ENCODE measurements at places on chromosomes 6 and 20.
A peak's percentile ranks its signal among the peaks of the same experiment; 100 is the strongest.

- no peak for DNase-seq
Observed at GRCh38 chr20:48632017-48632824, 195.6 kb downstream of the PREX1 start.

- DNase-seq, result peak; percentile 51
Observed at GRCh38 chr20:56630086-56630493, 984 bp downstream of the TFAP2C start.

- no peak for DNase-seq
Observed at GRCh38 chr6:40722091-40722490, 134.9 kb upstream of the LRFN2 start.

GRCh38 chr6:154187714-154188113 is 148.7 kb downstream of the OPRM1 start:
- DNase-seq, result no peak

GRCh38 chr6:122673343-122673961 is 63.2 kb downstream of the PKIB start:
- DNase-seq, result no peak

- DNase-seq, result no peak
Observed at GRCh38 chr20:18004384-18005031, 35.7 kb downstream of the MGME1 start.

DNA sequence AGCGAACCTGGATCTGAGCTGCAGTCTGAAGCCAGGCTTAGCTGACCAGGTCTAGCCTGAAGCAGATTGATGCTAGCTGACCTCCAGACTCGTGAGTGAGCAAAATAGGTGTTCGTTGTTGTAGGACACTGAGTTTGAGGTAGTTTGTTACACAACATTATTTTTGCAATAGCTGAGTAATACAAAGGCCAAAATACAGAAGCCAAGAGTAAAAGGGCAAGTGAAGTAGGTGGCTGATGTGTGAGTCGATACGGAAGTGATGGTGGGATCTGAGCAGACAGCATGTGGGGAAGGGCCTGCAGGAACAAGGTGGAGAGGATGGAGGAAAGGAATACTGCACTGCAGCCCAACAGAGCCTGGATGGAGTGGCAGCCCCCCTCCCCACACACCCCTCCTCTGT is 8.5 kb upstream of the SPATS1 start:
- DNase-seq, result no peak

GRCh38 chr6:49739423-49739822 is 4.8 kb downstream of the CRISP3 start:
- DNase-seq, result no peak

DNA sequence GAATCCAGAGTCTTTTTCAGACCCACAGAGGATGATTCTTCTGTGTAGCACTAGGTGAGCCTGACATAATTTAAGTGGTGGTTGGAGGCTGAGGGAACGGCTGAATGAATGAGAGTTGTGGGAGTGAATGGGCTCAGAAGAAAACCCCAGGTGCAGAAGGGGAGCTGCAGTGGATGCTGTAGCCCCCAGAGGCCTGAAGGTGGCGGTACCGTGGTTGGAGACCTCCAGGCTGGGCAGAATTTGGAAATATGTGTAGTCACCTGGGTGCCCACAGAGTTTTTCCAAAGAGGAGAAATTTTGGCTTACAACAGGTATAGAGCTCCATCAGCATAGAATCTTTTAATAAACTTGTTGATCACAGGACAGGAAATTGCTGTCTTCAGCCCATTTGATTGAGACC is 6.5 kb upstream of the RAET1G start:
- no peak for DNase-seq

GRCh38 chr6:27837625-27838057 is 74.6 kb downstream of the OR2B2 start:
- no peak for DNase-seq

DNA sequence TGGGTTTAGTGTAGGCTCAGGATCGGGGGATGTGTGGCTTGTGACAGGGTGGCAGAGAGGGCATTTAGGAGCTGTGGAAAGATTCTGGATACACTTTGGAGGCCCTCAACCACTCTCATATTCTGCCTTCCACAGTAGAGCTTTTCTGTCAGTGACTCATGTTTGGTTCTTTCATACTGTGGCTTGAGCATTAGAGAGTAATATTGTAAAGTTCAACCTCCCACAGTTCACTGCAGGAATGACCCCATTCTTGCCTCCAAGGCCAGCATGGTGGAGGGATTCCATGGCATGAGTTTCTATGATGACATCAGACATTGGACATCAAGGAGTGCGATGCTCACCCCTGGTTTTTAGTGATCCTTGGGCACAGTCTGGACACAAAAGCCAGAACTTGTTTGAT is 50.9 kb downstream of the DTD1 start:
- no peak for DNase-seq

GRCh38 chr6:125102891-125103290 is 50.7 kb upstream of the TPD52L1 start:
- no peak for DNase-seq

DNA sequence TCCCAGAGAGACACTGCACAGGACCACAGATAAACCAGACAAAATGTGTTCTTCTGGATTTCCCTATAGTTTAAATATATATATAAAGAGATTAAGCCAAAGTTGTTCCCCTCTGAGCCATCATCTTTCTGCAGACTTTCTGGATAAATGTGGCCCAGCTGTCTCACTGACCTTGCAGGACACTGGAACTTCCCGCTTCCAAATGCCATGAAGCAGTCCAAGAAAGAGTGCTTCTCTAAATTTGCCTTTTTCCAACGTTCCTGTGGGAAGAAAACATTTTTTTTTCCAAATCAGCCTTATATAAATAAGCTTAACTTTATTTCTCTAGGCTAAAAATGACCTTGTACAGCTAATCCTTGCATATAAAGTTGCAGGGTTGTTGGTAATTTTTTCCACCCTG is 65.7 kb downstream of the CYP39A1 start:
- DNase-seq, result no peak

GRCh38 chr6:155530219-155530834 is 74.7 kb upstream of the NOX3 start:
- DNase-seq, result peak; percentile 37
